ENCODE measurements at places on chromosomes 2 and 18. TPM values are rescaled to one million over a fixed set of nuclear protein-coding genes. Genes with fewer than 3 reads are reported as not detected.

GRCh38 chr18:33201509-33201926 lies 239.0 kb downstream of the CCDC178 start:
- peaks cover 18% of the 10 kb centered on the region for H3K4me1 ChIP-seq
- peak; percentile 38 for DNase-seq
- H3K4me3 ChIP-seq: peak overlapping the region; percentile 38
- H3K27ac ChIP-seq: peak overlapping the region; percentile 35
- no peaks in the 10 kb centered on the region for H3K36me3 ChIP-seq
- no peaks in the 10 kb centered on the region for H3K27me3 ChIP-seq

GRCh38 chr18:39037925-39038324 lies 1472.3 kb upstream of the CELF4 start:
- no peaks in the 10 kb centered on the region for H3K36me3 ChIP-seq
- H3K4me1 ChIP-seq: no peaks in the 10 kb centered on the region
- DNase-seq: no peak
- H3K4me3 ChIP-seq: no peak overlapping the region
- H3K27me3 ChIP-seq: no peaks in the 10 kb centered on the region
- H3K27ac ChIP-seq: no peak overlapping the region

Gene RIT2
- not detected for total RNA-seq

Gene CDH7
- total RNA-seq: 0.94 TPM

GRCh38 chr18:46333431-46334135 lies 229.4 kb downstream of the HAUS1 start:
- DNase-seq: peak; percentile 58
- peak overlapping the region; percentile 75 for H3K4me3 ChIP-seq
- H3K4me1 ChIP-seq: peaks cover 43% of the 10 kb centered on the region

GRCh38 chr2:226756131-226756530 lies 43.5 kb downstream of the IRS1 start:
- H3K27me3 ChIP-seq: no peaks in the 10 kb centered on the region
- H3K4me3 ChIP-seq: no peak overlapping the region
- H3K27ac ChIP-seq: peak overlapping the region; percentile 87
- H3K36me3 ChIP-seq: peaks cover 4% of the 10 kb centered on the region
